Skin of body (tissue), 3 donors: ENCODE measurements at places on chromosomes 5 and 9. TPM values are rescaled to one million over a fixed set of nuclear protein-coding genes. Genes with fewer than 3 reads are reported as not detected.

Gene CA9
- total RNA-seq, result 2.2 TPM

Gene POLK
- 42.2 TPM for total RNA-seq

Gene HSPA4
- total RNA-seq, result 58.9 TPM

DNA sequence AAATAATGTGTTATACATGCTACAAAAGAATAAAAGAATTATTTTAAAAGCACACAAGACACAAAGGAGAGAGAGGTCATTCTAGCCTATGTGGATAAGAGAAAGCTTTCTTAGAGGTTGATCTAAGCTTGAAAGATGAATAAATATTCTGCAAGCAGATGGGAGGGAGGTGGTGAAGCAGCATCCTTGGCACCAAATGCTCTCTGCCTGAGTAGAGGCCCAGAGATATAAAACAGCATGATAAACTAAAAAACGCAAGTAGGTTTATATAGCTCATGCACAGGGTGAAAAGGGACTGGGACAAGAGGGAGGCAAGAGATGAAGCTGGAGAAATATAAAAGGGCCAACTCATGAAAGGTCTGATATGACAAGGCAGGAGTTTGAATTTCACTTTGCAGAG, 283.2 kb upstream of the POU5F2 start:
- no peak for DNase-seq

DNA sequence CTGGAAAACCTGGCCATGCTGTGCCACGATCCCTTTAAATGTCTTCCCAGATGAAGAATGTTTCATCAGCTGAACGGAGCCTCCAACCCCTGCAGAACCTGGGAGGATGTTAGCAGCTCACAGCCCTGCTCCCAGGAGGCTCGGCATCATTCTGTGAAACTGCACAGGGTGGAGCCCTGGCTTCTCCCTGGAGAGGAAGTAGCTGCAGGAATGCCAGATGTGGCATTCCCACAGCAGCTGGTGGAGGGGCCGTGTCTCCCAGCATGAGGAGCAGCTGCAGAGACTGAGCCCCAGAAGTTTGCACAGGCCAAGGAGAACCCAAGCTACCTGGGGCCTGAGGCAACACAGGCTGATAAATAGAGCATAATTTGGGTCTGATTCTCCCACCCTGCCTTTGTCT, 165.8 kb upstream of the MAP3K1 start:
- peak; percentile 73 for DNase-seq

- no peak for DNase-seq
Measured at GRCh38 chr9:106503759-106504158, 359.2 kb upstream of the ZNF462 start.

GRCh38 chr9:70427161-70427945, 12.9 kb upstream of the KLF9 start:
- no peak for DNase-seq

DNA sequence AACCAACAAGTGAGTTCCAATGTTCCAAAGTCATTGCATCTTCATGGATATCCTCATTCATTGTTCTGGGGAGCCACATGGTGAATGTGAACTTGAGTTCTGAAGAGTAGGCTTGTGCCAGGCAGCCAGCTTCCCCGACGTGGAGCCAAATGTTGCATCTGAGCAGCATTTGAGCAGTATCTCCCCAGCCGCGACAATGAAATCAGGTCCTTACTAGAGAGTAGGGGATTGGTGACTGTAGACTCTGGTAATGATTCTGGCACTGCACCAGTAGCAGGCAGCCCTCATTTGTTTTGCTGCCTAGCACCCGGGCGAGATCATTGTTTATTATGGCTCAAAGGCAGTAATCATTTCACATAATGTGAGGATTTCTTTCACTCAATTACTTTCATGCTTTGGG, 451.4 kb upstream of the C9orf72 start:
- no peak for DNase-seq

GRCh38 chr5:82417776-82418607, 139.8 kb upstream of the RPS23 start:
- no peak for DNase-seq

GRCh38 chr9:116806075-116806474, 119.0 kb downstream of the TRIM32 start:
- DNase-seq, result no peak

DNA sequence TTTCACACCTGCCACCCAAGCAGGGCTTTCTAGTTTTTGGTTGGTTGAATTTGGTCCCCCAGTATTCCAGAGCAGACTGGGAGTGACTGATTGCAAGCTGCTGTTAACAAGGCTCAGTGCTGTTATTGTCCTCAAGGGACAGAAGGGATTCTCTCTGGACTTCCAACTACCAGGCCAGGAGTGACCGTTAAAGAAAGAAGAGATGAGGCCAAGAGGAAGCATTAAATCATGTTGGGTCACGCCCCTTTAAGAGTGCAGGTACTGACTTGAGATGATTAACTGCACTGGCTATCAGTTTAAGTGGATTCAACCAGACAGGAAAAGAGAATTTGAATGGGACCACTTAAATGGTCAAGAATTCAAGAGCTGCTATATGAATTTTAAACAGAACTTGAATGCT, 220.8 kb upstream of the PCSK5 start:
- no peak for DNase-seq

DNA sequence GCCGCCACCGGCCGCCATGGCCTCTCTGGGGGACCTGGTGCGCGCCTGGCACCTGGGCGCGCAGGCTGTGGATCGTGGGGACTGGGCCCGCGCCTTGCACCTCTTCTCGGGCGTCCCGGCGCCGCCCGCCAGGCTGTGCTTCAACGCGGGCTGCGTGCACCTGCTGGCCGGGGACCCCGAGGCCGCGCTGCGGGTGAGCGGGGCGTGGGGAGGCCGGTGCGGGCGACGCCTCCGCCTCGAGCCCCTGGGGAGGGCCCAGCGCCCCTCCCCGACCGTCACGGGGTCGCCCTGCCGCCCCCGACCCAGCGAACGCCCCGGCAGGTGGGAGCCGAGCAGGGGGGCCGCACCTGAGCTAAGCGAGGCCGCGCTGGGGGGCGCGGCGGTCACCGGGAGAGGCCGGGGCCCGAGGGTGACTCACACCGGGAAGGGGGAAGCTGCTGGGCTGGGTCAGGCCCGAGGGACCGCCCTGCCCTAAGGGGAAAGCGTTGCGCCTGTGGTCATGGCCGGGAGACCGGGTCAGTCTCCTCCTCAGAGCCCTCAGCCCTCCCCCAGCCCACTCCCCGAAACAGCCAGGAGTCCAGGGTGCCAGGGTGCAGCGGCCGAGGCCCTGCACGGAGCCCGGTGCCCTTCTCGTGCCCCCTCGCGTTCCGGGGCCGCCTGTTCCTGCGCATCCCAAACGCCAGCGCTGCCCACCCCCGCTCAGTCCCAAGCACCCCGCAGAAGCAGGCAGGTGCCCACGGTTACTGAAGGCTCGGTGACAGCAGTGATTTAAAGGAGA, 510 bp downstream of the NOXA1 start:
- DNase-seq, result no peak

- peak; percentile 95 for DNase-seq
Measured at GRCh38 chr9:110116543-110116885, 91.4 kb downstream of the C9orf152 start.

GRCh38 chr9:92480986-92481633, 1.2 kb downstream of the ASPN start:
- peak; percentile 47 for DNase-seq

- no peak for DNase-seq
Measured at GRCh38 chr9:114888607-114889006, 41.8 kb downstream of the TNFSF8 start.

DNA sequence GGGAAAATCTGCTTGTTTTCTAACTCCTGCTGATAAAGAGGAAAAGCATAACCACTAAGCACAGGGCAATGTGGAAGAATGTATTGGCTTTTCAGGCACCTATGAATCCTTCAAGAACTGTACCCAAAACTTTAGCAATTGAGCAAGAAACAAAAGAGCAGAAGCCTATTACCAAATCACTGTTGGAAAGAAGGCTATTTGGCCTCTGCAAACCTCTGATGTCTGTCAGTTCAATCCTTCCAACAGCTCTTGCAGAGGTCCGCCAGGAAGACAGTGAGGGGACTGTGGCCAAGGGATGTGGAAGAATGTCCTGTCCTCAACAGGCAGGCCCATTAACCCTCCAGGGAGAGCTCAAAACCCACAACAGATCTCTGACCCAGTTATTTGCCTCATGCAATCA, 328.6 kb downstream of the ENC1 start:
- DNase-seq, result no peak

DNA sequence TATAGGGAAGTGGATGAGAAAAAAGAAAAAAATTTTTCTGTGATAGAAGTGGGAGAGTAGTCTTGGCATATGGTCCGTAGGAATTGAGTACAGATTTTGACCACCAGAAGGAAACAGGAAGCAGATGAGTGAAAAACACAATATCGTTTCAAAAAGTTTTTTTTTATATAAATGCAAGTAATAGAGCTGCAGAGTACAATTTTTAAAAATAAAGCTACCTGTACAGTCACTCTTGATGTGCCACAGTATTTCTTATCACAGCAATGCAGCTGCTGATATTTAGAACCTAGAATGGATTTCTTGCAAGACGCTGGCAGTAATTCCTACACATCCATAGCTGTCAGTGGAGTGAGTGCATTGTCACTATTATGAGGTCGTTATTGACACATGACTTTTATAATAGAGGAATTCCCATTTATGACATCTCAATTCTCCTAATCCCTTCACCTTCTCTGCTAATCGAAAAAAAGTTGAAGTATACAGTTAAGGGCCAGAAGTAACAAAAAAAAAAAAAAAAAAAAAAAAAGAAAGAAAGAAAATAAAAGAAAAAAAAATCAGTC, 477.7 kb downstream of the TAF11L14 start:
- DNase-seq, result no peak

DNA sequence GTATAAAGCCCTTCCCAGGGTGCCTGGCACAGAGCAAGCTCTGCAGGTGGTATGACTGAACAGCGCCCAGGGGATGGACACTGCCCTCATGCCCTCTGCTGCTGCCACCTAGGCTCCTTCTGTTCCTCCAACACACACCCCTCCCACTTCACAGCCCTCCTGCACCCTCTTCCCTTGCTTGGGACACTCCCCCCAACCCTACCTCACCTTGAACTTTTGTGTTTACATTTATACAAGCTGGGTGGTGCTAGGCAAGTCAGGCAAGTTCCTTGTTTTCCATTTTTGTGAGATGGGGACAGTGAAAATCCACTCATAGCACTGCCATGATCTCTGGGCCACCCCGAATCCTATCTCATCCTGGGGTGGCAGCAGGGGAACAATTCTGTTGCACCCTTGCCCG, 18.8 kb upstream of the CORO2A start:
- no peak for DNase-seq
